ENCODE measurements at places on chromosomes 16 and 17.

- DNase-seq = no peak
Measured at GRCh38 chr16:78381060-78381459, 281.6 kb downstream of the WWOX start.

GRCh38 chr16:12334852-12335251, 358.3 kb downstream of the SNX29 start:
- no peak for DNase-seq

- no peak for DNase-seq
Measured at GRCh38 chr16:46833460-46833800, 2.5 kb upstream of the C16orf87 start.

DNA sequence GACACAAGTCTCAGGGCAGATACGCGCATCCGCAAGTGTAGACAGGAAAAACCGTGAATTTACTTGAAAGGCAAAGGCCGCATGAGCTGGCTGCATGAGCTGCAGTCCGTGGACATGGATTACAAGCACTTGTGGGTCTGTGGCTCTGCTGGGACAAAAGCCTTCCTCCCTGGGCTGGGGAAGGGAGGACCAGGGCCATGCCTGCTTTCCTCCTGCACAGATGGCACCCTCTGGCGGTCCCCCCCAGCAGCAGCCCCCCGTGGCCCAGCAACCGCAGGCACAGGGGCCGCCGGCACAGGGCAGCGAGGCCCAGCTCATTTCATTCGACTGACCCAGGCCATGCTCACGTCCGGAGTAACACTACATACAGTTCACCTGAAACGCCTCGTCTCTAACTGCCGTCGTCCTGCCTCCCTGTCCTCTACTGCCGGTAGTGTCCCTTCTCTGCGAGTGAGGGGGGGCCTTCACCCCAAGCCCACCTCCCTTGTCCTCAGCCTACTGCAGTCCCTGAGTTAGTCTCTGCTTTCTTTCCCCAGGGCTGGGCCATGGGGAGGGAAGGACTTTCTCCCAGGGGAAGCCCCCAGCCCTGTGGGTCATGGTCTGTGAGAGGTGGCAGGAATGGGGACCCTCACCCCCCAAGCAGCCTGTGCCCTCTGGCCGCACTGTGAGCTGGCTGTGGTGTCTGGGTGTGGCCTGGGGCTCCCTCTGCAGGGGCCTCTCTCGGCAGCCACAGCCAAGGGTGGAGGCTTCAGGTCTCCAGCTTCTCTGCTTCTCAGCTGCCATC, 1.7 kb upstream of the MRPL12 start:
- no peak for DNase-seq

DNA sequence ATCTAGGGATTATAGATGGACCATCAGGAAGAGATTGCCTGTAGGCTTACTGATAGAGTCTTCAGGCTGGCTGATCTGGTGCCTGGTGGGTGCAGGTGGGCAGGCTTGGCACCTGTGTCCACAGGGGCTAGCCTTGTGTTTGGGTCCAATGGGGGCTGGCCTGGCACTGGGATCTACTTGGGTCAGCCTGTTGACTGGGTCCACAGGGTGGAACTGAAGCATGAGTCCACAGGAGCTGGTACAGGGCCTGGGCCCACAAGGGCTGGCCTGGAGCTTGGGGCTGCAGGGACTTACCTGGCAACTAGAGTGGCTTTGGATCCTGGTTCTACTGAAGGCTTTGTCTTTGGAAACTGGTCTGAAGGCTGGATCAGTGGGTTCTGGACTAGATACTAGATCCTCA, 1217.7 kb downstream of the CDH11 start:
- no peak for DNase-seq

GRCh38 chr16:88437367-88437964, 15.6 kb upstream of the ZFPM1 start:
- DNase-seq = peak; percentile 61

DNA sequence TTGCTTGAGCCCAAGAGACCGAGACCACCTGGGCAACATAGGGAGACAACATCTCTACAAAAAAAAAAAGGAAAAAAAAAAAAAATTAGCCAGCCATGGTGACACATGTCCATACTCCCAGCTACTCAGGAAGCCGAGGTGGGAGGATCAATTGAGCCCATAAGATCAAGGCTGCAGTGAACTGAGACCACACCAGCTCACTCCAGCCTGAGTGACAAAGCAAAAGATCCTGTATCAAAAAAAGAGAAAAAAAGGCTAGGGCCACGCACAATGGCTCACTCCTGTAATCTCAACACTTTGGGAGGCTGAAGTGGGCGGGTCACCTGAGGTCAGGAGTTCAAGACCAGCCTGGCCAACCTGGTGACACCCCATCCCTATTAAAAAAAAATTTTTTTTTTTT, 13.8 kb downstream of the SUMO2 start:
- no peak for DNase-seq

DNA sequence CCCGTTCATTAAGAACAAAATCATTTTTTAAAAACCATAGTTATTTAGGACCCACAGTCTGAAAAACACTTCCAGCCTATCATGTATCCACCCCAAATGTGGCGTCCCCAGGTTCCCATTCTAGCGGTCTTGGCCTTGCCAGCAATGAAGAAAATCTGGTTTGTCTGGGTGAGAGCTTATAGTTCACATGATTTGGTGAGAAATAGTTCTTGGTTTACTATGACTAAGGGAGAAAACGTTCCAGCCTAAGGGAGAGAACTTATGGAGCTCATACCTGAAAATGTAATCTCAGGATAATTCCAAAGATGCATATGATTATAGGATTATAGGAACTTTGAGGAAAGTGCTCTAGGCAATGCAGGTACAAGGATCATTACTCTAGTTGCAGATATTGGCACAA, 4.8 kb downstream of the MARVELD3 start:
- no peak for DNase-seq

GRCh38 chr16:68627951-68628425, 17.1 kb upstream of the CDH3 start:
- DNase-seq = no peak

GRCh38 chr17:29929006-29929532, 959 bp downstream of the SSH2 start:
- no peak for DNase-seq

DNA sequence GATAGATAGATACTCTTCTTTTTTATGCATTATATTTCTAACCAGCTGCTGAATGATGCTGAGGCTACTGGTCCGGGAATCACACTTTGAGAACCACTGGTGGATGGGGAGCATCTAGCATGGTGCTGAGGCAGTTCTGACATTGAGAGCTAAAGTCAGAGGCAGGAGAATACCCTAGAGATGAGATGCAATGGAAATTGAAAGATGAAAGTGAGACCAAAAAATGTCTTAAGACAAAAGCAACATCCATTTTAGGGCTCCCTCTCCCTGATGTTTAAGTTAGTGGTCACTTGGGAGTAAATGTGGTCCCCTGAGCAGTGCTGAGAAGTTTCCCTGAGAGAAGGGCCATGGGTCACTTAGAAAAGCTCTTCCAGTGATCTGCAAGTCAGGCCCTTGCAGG, 6.8 kb downstream of the PCTP start:
- DNase-seq = no peak

GRCh38 chr17:17525956-17526355, 29.8 kb upstream of the RASD1 start:
- DNase-seq = no peak

GRCh38 chr16:23962001-23962400, 126.2 kb downstream of the PRKCB start:
- DNase-seq = no peak

DNA sequence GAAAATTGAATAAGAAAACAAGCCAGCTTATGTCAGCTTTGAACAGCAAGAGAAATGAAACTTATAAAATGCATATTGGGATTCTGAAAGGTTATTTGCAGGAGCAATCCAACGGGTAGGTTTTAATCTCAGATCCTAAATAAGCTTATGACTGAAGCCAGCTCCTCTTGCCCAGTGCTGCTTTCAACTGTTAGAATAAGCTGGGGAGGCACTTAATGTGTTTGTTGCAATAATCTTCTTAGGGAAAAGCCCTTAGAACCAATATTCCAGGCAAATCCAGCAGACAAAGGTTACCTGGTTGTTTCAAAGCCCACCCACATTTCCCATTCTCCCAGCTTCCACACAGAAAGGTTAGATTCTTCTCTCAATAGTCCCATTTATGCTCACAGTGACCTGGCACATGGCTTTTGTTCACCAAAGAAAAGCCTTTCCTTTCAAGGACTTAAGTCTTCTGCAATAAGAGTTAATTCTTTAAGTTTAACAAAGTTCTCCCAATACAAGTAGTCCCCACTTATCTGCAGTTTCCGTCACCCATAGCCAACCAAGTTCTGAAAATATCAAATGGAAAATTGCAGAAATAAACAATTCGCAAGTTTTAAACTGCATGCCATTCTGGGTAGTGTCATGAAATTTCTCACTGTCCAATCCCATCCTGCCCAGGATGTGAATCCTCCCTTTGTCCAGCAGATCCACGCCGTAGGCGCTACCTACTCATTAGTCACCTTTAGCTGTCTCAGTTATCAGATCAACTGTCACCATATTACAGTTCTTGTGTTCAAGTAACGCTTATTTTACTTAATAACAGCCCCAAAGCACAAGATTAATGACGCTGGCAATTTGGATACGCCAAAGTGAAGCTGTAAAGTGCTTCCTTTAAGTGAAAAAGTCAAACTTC, 5.9 kb downstream of the TEX2 start:
- DNase-seq = no peak

DNA sequence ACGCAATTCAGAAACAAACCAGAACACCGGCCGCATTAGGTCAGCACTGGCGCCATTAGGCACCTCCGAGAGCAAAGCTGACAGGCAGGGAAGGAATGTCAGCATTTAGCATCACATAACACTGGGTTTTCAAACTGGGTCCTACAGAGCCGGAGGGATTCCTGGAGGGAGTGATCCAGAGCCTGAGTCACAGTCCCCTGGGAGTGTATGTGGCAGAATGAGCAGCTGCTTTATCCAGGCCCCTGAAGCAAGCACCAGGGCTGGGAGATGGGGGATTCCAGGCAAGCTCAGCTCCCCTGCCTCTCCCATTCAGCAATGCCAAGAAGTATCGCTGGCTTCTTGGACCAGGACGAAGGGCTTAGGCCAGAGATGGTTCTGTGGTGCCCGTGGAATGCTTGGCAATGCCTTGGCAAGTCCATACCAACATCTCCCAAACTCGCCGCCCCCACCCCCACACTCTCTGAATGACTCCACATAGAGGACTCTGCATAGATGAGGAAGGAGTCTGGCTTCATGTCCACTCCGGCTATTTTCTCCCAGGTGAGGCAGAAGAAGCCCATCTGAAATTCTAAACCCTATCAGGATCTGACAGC, 20.4 kb downstream of the GAS7 start:
- no peak for DNase-seq

- DNase-seq = no peak
Measured at GRCh38 chr17:81583589-81584342, 31.6 kb upstream of the FAAP100 start.

- no peak for DNase-seq
Measured at GRCh38 chr16:19294156-19294649, 8.7 kb downstream of the CLEC19A start.

GRCh38 chr16:54281535-54282201, 4.9 kb downstream of the IRX3 start:
- DNase-seq = no peak

GRCh38 chr16:4826980-4827379, 20.1 kb downstream of the GLYR1 start:
- DNase-seq = no peak

GRCh38 chr17:46883871-46884520, 32.6 kb downstream of the WNT9B start:
- DNase-seq = no peak

DNA sequence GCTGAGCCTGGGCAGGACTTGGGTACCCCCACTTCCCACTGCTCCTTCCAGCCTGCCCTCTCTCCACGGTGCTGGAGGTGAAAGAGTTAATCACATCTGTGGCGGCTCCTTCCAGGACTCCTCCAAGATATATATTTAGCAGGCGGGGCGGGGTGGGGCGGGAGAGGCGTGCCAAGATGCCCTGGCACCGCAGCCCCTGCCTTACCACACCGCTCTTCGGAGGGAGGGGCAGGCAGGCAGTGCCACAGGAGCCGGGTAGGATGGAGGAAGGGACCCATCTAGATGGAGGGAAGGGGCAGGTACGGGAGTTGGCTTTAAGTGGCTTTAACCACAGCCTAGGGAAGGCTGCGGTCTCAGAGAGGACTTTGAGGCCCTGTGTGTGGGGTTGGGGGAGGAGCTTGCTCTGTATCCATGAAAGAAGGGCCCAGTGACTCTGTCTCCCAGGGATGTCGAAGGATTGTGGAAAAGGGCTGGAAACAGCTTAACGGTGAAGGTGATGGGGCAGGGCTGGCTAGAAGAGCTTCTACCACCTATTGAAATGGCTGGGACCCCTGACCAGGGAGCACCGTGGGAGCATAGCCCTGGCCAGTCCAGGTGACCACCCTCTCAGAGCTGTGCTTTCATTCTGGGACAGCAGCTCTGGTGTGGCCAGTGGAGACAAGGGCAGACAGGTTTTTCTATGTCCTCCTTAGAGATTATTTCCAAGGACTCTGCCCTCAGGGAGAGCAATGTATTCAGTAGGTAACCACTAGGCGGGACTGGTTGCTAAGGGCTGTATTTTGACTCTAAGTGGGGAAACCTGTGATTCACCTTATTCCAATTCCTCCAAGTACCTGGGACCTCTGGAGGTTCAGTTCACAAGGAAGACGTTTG, 13.0 kb downstream of the GPR142 start:
- no peak for DNase-seq

DNA sequence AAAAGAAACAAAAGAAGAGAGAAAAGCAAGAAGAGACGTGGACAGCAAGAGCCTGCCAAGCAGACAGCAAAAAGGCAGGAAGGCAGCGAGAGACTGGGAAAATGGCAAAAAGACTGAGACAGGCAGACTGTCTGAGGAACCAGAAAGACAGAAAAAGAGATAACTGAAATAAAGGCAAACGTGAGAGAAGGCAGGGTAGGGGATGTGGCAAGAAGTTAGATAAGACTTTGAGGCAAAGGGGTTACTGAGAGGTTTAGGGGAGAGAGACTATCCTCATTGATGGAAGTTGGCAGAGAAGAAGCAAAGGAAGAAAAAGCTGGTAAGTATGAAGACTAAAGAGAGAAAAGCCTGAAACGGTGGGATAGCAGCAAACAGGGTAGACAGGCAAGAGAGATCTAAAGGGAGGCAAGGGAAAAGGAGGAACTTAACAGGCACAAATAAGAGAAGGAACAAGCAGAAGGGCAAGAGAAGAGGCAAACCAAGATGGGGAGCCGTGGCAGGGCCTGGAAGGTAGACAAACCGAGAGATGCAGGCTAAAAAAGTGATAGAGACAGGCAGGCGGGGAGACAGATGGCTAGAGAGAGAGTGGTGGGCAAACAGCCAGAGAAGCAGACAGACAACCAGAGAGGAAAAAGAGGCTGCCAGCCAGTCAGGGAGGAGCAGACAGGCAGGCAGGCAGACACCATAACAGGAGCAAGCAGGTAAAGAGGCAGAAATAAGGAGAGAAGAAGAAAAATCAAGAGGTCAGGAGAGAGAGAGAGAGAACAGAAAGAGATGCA, 7.1 kb upstream of the CHD3 start:
- DNase-seq = no peak

GRCh38 chr16:3873482-3874173, 6.9 kb downstream of the CREBBP start:
- no peak for DNase-seq
